T-helper 2 cell treated with Interferon-gamma antibody and Interleukin-4, amounts not matched to agents 5 μg/mL and 100 μg/mL, for 36 hours (primary cell): ENCODE measurements at places on chromosomes 3 and 15.

GRCh38 chr15:29440541-29440940 lies 170.9 kb upstream of the NSMCE3 start:
- DNase-seq: no peak
- H3K4me3 ChIP-seq: no peak overlapping the region
- H3K27ac ChIP-seq: no peak overlapping the region
- no peaks in the 10 kb centered on the region for H3K4me1 ChIP-seq
- H3K36me3 ChIP-seq: no peaks in the 10 kb centered on the region
- no peaks in the 10 kb centered on the region for H3K27me3 ChIP-seq

DNA sequence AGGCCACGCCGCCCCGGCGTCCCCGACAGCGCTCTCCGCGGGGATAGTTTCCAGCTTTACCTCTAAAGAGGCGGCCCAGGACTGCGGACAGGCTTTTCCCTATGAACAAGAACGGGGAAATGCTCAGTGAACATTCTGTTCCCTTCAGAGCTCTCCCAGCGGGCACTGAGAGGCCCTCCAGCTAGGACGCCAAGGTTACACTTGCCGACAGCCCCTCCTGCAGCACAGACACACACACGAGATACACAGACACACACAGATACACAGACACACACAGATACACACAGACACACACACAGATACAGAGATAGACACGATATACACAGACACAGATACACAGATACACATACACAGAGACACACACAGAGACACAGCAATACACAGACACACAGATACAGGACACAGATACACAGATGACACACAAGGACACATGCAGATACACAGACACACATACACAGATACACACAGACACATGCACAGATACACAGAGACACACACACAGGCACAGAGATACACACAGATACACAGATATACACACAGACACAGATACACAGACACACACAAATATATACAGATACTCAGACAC lies 533 bp upstream of the OCA2 start:
- peaks cover 17% of the 10 kb centered on the region for H3K4me1 ChIP-seq
- H3K4me3 ChIP-seq: peak overlapping the region; percentile 37
- H3K27me3 ChIP-seq: peaks cover 53% of the 10 kb centered on the region
- no peaks in the 10 kb centered on the region for H3K36me3 ChIP-seq

- peak overlapping the region; percentile 49 for H3K27ac ChIP-seq
- DNase-seq: no peak
- H3K27me3 ChIP-seq: no peaks in the 10 kb centered on the region
- peaks cover 35% of the 10 kb centered on the region for H3K36me3 ChIP-seq
Observed at GRCh38 chr15:64864068-64864467, 22.4 kb downstream of the PLEKHO2 start.

DNA sequence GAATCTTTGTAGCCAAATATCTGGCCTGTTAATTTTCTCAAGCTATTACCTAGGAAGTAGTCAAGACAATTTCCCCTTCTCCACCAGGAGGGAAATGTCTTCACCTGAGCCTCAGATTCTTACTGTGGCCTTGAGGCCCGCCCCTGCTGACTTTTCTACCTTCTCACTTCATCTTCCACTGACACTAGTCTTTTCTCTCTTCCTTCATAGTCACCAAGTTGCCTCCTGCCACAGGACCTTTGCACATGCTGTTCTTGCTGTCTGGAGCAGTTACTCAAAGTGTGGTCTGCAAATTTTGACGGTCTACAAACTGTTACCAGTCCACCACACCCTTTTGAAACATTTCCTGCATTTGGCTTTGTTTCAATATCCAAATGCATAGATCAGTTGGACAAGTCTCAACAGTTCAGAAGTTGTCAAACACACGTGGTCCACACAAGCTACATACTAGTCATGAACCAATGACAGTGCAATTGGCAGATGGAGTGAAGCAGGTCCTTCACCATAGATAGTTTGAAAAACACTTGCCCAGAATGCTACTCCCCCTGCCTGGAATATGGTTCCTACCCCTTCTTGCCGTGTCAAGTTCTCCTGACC lies 100.5 kb downstream of the OSBPL10 start:
- no peaks in the 10 kb centered on the region for H3K4me1 ChIP-seq
- H3K36me3 ChIP-seq: no peaks in the 10 kb centered on the region
- no peak overlapping the region for H3K27ac ChIP-seq
- no peak overlapping the region for H3K4me3 ChIP-seq
- H3K27me3 ChIP-seq: peaks cover 3% of the 10 kb centered on the region

GRCh38 chr15:27342991-27343390 lies 372.0 kb downstream of the GABRG3 start:
- H3K4me1 ChIP-seq: no peaks in the 10 kb centered on the region
- no peak overlapping the region for H3K4me3 ChIP-seq
- no peaks in the 10 kb centered on the region for H3K27me3 ChIP-seq
- DNase-seq: no peak

DNA sequence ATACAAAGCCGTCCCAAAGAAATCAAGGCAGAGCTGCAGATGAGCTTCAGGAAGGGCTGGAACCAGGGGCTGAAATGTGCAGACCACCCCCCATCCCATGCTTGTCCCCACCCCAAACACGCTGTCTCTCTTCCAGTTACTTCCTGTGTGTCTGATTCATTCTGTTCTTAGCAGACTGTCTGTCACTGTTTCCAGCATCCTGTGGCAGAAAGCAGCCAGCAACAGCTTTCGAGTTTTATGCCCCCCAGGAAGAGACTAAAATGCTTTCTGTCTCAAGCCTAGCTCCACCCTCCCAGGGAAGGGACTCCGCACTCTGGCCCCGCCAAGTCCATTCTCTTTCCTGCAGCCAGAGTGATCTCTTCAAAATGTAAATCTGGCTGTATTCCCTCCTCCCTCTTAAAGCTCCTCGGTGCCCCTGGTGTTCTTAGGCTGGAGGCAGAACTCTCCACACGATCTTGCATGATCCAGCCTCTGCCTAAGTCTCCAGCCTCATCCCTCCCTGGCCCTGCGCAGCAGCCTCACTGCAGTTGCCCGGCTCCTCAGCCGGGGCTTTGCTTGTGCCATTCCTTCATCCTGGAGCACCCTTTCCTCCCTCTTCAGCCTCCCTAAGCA lies 41.5 kb downstream of the HRH1 start:
- peaks cover 10% of the 10 kb centered on the region for H3K4me1 ChIP-seq
- H3K36me3 ChIP-seq: no peaks in the 10 kb centered on the region
- DNase-seq: peak; percentile 17
- peak overlapping the region; percentile 51 for H3K4me3 ChIP-seq

DNA sequence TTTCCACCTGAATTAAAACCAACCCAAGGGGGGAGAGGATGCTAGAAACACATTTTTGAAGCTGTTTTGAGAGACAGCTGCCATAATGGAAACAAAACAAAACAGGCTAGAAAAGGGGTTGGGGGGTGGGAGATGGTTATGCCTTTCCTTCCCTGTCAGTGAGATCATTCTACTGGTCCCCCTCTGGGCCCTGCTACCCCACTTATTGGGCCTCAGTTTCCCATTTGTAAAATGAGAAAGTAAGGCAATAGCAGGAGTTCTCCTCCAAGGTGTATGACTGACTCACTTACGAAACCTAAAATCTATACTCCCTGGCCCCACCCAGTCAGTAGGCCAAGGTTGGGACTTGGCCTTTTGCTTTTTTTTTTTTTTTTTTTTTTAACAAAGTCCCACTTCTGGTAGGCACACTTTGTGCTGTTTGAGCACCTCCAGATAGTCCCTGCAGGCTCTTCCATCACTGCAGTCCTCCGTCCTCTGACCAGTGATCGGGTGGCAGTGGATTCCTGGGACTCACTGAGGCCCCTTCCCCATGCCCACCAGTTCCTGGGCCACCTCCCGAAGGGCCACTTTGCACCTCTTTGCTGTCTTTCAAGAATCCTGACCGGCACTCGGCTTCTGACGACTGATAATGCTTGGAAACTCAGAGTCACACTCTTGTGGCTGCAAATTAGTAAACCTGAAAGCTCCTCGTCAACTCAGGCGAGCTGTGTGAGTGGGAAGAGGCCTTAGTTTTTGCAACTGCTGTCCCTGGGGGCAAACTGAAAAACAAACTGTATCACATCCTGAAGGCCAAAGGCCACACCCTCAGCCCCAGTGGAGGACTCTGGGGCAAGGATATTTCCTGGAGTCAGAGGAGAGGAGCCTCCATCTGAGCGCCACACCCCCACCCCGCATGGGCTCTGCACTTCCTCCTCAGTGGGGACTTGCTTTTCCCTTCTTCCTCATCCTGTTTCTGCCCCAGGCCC lies 6.7 kb upstream of the PSTPIP1 start:
- H3K27me3 ChIP-seq: no peaks in the 10 kb centered on the region
- peaks cover 60% of the 10 kb centered on the region for H3K4me1 ChIP-seq
- no peaks in the 10 kb centered on the region for H3K36me3 ChIP-seq
- peak overlapping the region; percentile 96 for H3K27ac ChIP-seq

DNA sequence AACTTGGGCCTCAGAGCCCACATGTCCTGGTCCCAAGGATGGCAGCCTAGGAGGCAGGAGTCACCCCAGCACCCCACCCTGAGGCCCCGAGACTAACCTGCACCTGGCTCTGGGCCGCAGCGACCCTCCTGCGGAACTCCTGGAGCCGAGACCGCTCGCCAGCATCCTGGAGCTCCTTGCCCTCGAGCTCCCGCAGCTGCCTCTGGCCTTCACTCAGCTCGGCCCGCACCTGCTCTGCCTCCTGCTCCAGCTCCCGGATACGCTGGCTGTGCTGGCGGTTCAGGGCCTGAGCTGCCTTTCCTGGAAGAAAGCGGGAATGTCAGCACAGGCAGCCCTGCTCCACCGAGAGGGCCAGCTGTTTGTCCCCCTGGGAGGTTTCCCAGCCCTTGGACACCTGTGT lies 13.2 kb downstream of the KIF7 start:
- no peaks in the 10 kb centered on the region for H3K36me3 ChIP-seq
- H3K4me3 ChIP-seq: no peak overlapping the region
- H3K27ac ChIP-seq: no peak overlapping the region
- H3K27me3 ChIP-seq: no peaks in the 10 kb centered on the region
- peaks cover 2% of the 10 kb centered on the region for H3K4me1 ChIP-seq
- no peak for DNase-seq

DNA sequence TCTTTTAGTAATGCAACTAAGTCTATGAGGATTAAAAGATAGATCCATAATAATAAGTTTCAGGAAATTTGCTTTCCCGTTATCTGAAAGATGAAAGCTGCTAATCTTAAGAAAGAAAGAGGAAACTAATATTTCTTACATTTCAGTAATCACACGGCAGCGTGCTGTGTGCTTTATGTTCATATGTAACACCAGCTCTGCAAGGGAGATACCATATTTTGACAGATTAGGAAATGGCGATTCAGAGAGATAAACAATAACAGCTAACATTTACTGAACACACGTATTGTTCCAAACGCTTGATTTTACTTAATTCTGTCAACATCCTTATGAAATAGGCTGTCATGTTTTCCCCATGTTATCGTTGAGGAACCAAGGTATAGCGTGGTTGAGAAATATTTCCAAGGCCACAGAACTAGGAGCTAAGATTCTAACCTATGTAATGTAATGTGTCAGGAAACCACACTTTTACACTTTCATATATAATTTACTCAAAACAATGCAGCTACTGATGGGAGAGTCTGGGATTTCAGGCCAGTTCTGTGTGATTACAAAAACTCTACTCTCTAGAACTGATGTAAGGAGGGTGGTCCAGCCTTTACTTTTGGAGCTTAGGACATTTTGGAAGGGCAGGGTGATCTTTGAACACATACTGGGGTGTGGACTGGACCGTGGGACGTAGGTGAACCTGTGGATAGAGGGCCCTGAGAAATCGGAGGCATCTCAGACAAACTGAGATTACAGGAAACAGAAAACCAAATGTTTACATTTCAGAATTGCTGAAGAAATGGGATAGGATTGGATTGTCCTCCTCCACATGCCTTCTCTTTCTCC lies 100.6 kb downstream of the IL1RAP start:
- DNase-seq: no peak
- peaks cover 39% of the 10 kb centered on the region for H3K36me3 ChIP-seq
- peak overlapping the region; percentile 25 for H3K4me3 ChIP-seq
- H3K27ac ChIP-seq: peak overlapping the region; percentile 69
- H3K4me1 ChIP-seq: peaks cover 59% of the 10 kb centered on the region

DNA sequence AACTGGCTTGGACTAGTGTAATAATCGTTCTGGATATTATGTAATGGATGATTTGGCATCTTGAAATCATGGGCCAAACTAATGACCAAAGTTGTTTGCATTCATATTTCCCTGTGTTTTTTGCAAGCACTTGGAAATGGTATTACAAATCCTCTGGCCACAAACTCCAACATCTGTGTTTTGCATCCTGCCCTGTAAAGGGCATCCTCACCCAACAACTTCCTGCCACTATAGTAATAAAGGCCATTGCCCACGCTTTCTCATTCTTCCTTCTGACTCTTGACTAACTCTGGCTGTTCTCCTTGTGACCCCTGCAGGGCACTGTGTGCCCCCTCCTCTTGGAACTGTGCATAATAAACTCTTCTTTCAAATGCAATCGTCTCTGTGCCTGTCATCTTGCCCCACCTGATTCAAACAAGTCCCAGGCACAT lies 25.4 kb upstream of the PSMD6 start:
- peaks cover 6% of the 10 kb centered on the region for H3K4me1 ChIP-seq
- no peak overlapping the region for H3K27ac ChIP-seq
- peaks cover 5% of the 10 kb centered on the region for H3K27me3 ChIP-seq

- DNase-seq: peak; percentile 6
- peak overlapping the region; percentile 71 for H3K4me3 ChIP-seq
- no peaks in the 10 kb centered on the region for H3K4me1 ChIP-seq
- H3K27ac ChIP-seq: no peak overlapping the region
- no peaks in the 10 kb centered on the region for H3K36me3 ChIP-seq
Observed at GRCh38 chr15:55742498-55742926, 440 bp downstream of the PRTG start.

DNA sequence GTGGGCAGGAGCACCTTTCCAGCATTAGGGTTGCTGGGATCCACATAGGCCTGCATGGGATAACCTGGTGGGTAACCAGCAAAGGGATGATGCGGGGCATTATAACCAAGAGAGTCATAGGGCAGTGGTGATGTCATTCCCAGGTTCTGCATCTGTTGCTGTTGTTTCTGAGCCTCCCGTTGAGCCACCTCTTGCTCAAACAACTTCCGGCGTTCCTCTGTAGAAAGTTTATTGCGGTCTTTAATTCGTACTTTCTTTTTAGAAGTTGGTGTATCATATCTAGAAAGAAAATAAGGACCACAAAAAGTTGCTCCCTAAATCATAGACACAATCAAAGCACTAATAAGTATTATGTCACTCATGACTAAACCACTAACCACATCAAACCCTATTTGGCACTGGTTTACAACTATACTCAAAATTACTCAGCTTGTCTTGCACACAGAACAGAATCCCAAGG lies 77.8 kb downstream of the NBEAL2 start:
- peaks cover 36% of the 10 kb centered on the region for H3K4me1 ChIP-seq
- peak overlapping the region; percentile 71 for H3K27ac ChIP-seq
- peak; percentile 58 for DNase-seq
- peak overlapping the region; percentile 46 for H3K4me3 ChIP-seq
- no peaks in the 10 kb centered on the region for H3K27me3 ChIP-seq
